ENCODE measurements at places on chromosomes 1 and 21.

DNA sequence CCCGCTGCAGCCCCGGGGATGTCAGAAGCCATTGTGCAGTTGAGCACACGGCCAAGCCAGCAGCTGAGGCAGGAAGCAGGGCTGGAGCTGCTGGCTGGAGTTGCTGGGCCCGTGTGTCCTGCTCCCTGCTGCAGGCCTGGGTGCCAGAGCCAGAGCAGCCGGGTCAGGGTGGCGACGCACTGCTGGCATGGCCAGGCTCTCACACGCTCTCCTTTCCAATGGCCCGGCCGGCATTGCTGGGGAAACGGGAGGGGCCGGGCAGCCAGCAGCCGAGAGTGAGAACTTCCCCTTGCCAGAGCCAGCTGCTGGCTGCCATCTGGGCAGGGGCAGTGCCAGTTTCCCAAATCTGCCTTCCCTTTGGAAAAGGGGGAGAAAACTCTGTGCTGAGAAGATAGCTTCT, 82.4 kb upstream of the PROX1 start:
- DNase-seq: no peak

- DNase-seq: no peak
These were observed 235.4 kb upstream of the KAZN start for GRCh38 chr1:14363036-14363590.

GRCh38 chr21:42209801-42210479, 9.0 kb upstream of the ABCG1 start:
- no peak for DNase-seq

- DNase-seq: no peak
These were observed 93.3 kb upstream of the CD1D start for GRCh38 chr1:158087320-158087927.

DNA sequence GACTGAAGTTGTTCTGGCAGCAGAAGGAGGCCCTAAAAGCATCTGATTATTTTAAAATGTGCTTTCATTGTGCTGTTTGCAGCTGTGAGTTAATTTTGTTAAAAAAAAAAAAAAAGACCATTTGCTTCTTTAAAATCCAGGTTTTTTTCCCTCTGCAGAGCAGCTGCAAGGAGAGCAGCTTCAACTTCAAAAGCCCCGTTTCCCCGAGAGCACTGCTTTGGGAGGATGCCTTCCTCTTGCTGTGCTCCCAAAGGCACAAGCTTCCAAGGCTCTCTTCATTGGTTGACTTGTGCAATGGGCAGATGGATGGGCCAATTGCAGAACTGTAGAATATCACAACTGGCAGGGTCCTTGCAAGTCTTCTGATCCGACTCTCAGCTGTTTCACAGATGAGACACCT, 459.2 kb upstream of the PKN2 start:
- no peak for DNase-seq

DNA sequence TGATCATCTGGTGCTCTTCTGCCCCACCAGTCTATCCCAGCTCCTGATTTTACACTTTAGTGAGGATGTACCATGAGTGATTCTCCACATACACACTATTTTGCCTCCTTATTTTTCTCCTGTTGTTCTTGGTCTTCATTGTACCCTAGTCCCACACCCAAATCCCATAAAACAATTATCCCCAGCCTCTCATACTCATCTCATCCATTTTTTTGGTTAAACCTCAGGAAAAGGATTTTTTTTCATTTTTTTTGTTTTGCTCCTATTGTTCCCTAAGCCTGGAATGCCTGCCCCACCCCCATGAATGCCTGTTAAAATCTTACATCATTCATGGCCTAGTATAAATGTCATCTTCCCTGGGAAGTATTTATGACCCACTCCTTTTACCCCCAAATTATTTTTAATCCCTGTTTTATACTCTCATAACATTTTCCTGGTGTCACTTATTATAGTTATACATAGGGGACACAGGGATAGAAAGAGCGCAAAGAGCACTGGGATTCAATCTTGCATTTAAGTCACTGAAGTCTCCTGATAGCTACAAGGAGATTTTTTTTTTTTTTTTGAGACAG, 4.9 kb upstream of the LINGO4 start:
- no peak for DNase-seq

GRCh38 chr1:25034736-25035522, 104.9 kb upstream of the RUNX3 start:
- no peak for DNase-seq

GRCh38 chr1:64129701-64130100, 73.7 kb upstream of the UBE2U start:
- DNase-seq: no peak

DNA sequence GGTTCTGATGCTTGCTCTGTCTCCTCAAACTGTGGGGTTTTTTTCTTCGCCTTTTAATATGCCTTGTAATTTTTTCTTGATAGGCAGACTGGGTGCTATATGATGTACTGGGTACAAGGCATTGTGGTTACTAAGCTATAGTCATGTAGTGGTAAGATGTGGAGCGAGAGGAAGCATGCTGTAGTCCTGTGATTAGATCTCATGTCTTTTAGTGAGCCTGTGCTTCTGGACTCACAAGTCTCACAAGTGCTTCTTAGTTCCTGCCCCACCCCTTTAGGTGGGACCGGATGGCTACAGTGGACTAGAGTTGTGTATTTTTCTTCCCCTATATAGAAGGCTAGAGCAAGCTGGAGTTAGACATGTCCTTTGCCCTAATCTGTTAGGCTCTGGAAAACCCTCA, 178.7 kb downstream of the DNM3 start:
- no peak for DNase-seq

Measured in activated CD8-positive, alpha-beta memory T cell treated with anti-CD3 and anti-CD28 coated beads for 1 hour (primary cell).